Left lobe of liver (tissue), 2 donors: ENCODE measurements at places on chromosomes 5 and 9.

- no peak for DNase-seq
Observed at GRCh38 chr5:54480296-54480695, 24.8 kb downstream of the HSPB3 start.

DNA sequence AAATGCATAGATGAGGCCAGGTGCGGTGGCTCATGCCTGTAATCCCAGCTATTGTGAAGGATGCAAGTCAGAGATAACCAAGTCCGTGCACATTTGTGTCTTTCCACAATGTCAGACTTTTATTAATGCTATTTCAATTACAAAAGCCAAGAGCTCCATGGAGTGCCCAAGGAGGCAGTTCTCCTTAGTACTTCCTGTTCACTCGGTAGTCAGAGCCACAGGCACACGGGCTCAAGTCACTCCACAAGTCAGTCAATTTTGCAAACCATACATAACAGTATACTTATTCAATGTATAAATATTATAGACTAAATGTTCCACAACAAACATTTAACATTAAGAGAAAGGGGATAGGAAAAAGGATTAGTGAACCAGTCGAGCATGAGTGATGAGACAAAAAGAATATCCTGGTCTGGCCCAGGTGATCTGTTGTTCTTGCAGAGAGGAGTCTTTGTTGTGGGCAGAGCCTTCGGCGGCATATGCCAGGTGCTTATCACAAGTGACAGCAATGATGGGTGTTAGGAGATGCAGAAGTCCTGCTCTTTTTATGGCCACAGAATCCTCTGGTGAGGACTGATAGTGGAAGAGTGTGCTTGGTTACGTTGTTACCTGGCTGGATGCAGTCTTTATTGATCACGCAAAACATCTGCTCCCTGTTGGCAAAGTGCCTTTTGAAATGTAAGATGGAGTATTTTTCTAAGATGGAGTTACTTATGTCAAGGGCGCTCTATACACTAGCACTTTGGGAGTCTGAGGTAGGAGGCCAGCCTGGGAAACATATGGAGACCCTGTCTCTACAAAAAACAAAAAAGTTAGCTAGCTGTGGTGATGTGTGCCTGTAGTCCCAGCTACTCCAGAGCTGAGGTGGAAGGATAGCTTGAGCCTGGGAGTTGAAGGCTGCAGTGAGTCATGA lies 167.0 kb upstream of the FBXL17 start:
- DNase-seq: no peak

GRCh38 chr9:105066275-105066865 lies 138.4 kb upstream of the ABCA1 start:
- no peak for DNase-seq

DNA sequence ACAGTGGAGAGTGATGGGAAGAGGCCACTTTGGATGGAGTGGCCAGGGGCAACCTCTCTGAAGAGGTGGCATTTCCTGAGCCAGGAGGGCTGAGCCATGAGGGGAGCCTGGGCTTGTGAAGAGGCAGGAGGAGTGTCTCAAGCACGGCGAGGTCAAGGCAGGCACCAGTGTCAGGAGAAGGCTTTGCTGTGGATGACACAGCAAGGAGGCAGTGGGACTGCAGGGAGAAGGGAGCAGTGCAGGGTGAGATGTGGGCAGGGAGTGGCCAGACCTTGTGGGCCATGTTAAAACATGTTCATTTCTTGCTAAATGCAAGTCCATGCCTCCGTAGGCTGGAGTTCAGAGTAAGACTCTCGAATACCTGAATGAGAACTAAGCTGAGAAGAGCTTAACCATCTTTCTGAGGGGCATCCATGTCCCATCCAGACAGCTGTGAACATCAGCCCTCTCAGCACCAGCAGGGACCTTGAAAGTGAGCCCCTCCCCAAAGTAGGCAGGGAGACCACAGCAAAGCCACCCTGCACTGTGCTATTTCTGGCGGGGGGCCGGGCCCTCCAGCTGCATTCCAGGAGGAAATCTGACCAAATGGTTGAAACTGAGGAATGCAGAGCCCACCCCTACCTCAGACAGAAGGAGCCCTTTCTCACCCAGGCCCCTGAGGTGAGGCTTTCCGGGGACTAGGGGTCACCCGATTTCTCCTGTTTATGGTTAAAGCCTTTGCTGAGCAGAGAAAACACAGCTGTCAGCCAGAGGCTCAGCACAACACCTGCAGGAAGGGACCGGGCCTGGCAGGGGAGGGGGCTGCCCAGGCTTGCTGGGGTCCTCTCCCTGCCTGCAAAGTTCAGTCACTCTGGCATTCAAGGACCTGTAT lies 16.1 kb upstream of the ARSI start:
- no peak for DNase-seq

- peak; percentile 42 for DNase-seq
Observed at GRCh38 chr9:93655621-93656425, 79.4 kb downstream of the PHF2 start.

GRCh38 chr5:102678267-102679058 lies 76.6 kb upstream of the PAM start:
- no peak for DNase-seq

- DNase-seq: no peak
Observed at GRCh38 chr5:53942724-53943123, 367.6 kb downstream of the ARL15 start.

- no peak for DNase-seq
Observed at GRCh38 chr9:96551403-96551802, 68.2 kb downstream of the CDC14B start.

DNA sequence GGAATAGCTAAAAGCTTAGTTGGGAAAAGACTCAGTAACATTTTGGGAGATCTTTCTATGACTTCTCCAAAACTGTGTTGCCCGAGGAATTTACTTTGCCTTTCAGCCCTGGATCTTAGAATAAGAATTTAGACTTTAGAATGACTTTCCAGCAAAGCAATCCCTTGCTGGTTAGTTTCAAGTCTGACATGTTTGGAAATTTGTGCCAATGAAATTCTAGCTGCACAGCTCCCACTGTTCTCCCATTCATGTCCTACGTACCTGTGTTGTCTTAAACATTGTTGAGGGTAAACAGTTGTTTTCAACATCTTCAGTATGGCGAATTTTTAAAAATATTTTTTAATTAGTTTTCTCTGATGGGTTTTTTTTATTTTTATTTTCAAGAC lies 111.4 kb downstream of the CCDC192 start:
- no peak for DNase-seq

DNA sequence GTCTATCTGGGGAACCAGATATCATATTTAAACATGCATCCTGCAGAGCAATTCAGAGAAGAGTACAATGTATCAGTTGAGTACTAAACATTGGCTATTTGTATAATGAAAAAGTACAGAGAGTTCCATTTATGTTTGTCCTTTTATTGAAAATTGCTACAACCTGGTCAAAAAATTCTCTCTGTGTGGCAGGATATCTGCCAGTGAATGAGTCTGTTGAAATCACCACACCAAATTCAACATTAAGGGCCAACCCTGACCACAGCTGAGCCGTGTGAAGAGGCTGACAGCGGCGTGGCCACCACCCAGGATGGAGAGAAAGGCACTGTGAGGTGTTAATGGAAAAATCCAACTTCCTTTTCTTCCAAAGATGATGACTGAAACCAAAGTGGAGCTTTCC lies 422.7 kb upstream of the PIK3R1 start:
- DNase-seq: peak; percentile 88

DNA sequence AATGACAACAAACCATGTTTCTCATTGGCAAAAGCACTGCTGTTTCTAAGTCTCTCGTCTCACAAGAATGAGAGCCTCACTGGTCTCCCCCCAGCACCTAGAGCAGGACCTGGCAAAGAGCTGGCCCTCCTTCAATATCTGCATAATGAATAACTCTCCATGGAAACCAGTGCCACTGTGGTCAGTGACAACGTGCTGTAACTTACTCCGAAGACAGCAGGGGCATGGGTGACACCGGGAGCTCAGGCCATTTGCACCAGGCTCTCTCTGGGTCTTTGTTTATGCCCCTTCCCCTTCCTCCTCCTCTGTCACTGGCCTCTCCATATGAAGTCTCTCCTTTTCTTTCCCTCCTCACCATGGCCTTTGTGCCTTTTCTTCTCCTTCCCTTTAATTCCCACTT lies 33.3 kb downstream of the TAS2R1 start:
- no peak for DNase-seq

- DNase-seq: no peak
Observed at GRCh38 chr9:113520109-113520642, 56.6 kb downstream of the RGS3 start.

DNA sequence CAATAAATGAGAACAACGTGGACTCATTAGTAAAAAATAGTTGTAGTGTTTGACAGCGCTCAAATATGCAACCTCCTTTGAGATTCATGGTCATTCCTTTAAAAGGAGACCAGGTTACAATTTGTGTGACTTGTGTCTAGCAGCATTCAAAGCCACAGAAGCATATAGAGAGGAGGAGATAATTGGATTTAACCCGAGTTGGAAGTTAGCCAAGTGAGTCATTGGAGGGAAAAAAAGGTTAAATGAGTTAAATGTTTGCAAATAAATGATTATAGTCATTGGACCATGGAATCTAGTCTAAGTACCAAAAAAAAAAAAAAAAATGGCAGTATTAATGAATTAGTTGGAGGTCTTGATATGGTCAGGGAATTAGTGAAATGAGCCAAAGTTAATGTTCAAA lies 90.9 kb downstream of the ITGA1 start:
- DNase-seq: no peak

DNA sequence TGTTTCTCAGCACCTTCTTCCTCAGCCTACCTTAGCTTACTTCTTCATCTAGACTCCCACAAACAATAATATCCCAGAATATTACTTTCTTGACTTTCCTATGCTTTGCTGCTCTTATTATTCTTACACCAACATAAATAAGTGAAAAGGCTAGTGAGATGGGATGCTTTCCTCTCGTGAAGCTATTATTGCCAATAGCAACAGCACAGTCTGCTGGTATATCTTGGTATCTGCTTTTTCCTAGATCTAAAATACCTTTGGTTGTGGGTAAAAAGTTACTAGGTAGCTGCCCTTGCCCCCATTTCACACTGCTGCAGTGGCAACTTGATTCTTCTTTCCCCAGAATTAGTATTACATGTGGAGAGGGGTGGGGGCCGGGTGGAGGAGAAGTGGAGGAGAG lies 26.1 kb upstream of the GLIPR2 start:
- no peak for DNase-seq

DNA sequence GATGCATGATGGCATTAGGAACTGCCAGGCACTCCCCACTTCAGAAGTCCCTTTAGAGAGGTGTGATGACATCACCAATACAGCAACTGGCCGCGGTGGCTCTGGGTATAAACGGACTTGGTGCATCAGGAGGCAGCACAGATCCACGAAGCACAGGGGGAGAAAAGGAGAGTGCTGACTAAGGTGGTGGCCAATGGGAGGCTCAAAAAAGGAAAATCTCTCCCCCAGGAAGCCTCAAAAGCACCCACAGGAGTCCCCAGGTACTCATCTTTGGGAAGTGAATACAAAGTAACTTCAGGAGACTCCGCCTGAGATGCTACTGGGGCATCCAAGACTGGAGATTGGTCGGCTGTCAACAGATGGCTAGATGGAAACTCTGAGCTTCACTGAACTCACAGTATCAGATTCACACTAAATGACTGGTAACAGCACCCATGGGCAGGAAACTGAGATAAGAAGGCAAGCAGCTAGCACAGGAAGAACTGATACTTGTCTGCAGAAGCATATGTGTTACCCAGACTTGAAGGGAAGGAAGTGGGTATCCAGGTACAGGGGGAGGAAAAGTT lies 7.6 kb downstream of the TTC39B start:
- no peak for DNase-seq

GRCh38 chr5:34657274-34657921 lies 1.3 kb downstream of the RAI14 start:
- DNase-seq: no peak

DNA sequence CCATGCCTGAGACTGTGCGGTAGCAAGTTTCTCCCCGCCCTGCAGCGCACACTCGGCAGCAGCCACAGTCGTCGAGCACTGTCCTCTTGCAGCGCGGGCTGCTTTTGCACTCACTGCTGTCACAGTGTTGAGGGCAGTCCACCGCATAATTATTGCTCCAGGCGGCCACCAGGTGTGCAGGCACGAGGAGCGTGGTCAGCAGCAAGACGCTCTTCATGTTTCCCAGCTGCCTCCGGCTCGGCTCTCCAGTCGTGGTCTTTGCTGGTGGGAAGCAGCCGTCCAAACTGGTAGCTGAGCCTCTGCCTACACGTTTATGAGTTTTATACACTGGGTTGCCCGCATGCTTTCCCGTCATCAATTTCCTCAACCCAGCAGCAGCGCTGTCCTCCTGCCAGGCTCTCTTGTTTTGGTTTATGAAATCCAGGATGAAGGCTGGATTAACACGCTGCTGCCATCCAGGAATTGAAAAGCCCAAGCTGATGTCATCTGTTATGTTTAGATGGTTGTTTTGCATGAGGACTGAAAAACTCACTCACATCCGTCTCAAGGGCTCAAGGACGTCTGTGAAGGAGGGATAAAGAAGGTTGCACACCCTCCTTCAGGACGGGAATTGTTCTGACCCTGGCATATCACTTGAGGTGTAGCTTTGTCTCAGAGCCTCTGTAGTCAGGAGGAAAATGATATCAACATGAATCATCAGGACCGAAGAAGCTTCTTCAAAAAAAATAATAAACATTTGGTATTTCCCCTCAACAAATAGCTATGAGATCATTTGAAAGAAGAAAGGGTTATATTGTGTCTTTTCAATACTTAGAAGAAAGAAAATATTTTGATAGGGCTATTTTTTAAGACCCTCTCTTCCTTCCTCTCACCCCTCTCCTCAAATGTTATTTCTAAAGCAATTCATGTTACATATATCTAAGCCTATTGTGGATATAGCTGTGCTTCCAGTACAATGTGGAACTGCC lies at the start of gene ESM1:
ESM1 (minus strand) TSS at position 293 of the 968 bp plus-strand sequence; CDS start at position 217, 76 bp downstream.
- no peak for DNase-seq

DNA sequence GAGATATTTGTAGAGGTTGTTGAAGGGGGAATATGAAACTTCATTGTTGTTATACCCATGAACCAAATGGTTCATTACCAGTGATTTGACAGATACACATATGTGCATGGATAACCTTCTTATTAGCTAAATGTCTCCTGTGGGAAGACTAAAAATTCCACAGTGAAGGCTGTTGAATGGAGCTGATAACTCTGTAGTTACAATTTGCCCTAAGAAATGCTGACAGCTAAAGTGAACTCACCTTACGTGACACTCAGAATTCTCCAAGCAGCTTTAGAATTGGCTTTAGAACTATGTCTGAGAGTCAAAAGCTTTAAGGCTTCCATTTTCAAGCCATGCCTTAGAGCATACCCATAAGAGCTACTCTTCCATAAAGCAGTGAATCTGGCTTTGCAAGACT lies 276.9 kb downstream of the PRELID2 start:
- DNase-seq: no peak

- peak; percentile 50 for DNase-seq
Observed at GRCh38 chr5:123035360-123035917, 1.1 kb downstream of the PPIC start.

- DNase-seq: no peak
Observed at GRCh38 chr5:75951158-75951557, 132.0 kb upstream of the SV2C start.
